ENCODE measurements at places on chromosomes 6 and 20.

DNA sequence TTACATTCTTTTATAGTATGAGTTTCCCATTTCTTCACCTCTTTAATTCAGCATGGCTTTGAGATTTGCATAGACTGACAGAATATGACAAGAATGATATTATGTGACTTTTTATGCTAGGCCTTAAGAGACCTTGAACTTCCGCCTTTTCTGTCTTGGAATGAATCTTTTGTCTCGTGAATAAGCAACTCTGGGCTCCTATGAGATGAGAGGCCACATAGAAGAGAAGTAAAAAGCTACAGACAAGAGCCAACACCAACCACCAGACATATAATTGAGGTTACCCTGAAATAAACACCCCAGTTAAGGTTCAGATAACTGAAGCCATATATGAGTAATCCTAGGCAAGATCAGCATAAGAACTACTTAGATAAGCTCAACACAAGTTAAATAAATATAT lies 600.8 kb downstream of the MEI4 start:
- no peak for DNase-seq

DNA sequence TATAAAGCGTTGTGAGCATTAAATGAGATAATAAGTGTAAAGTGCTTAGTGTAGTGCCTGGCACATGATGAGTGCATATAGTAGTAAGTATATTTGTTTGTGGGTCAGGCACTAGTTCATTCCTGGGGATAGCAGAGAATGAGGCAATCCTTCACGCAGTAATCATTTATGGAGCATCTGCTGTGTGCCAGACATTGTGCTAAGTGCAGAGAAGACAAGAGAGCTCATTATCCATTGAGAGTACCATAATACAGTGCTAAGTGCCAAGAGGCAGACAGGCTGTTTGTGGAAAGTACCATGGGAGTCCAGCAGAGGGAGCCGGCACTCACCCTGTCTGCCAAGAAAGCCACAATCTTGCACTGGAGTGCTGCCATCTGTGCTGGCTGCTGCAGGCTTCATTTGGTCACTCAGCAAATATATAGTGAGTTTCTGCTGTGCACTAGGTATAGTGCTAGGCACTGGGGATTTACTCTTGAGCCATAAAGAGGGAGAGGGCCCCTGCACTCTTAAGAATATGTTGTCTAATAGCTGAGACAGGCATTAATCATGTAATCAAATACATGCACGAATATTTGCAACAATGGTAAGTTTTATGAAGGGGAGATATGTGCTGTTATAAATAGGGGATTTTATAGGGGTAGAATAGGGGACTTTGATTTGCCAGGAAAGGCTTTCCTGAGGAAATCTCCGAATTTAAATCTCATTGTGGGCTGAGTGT lies 12.9 kb upstream of the MROH8 start:
- peak; percentile 85 for DNase-seq

GRCh38 chr6:129429956-129430355 lies 280.0 kb downstream of the ARHGAP18 start:
- DNase-seq: no peak

DNA sequence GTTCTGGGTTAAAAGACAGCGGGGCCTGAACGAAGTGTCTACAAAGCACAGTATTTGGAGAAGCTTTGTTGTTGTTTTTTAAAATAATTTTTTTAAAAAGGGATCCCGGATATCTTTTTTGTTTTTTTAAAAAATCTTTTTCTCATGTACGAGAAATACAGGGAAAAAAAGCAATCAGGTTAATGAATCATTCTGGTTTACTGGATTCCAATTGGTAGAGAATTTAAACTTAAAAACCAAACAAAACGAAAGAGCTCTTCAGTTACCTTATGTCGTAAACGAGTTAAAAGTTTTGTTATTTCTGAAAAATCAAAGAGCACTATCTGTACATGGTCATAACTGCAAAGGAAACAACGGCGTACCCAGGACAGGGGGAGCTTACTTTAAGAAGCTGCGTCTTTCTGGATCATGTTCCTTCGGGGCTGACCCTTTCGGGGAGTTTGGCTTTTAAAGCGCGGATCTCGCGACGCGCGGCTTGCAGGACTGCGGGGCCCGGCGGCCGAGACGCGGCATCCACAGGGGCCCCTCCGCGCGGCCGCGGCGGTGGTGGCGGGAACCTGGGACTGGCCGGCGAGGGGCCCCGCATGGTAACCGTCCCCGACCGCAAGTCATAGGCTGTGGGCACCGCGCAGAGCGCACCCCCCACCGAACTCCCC lies 927 bp downstream of the IL20RA start:
- DNase-seq: no peak

DNA sequence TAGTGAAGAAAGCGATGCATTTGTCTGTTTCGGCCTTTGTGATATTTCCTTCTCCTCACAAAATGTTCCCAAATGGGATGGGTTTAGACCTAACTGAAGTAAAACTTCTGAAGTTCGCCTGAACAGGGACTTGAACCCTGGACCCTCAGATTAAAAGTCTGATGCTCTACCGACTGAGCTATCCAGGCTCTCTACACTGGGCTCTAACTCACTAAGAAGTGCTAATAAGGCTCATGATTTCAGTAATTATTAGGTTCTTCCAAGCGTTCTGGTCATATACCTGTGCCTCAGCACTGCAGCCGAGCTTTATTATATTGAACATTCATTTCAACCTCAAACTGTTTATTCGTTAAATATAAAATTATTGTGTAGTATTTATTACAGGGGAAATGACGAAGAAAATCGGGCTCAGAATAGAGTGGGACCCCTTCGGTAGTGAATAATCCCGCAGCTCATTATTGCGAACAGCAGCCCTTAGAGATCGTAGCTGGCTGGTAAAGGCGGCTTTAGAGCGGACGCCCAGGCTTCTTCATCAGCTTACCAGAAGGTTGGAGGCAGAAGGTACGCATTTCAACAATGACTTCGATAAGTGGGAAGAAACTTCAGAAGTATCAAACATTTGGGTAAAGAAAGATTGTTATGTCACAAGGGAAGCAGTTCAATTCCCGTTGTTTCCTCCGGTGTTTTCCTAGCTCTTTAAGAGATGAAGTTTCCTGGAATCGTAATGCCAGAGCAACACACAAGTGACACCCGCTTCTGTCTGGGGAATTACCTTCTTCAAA lies 119.0 kb upstream of the ZNF184 start:
- no peak for DNase-seq

DNA sequence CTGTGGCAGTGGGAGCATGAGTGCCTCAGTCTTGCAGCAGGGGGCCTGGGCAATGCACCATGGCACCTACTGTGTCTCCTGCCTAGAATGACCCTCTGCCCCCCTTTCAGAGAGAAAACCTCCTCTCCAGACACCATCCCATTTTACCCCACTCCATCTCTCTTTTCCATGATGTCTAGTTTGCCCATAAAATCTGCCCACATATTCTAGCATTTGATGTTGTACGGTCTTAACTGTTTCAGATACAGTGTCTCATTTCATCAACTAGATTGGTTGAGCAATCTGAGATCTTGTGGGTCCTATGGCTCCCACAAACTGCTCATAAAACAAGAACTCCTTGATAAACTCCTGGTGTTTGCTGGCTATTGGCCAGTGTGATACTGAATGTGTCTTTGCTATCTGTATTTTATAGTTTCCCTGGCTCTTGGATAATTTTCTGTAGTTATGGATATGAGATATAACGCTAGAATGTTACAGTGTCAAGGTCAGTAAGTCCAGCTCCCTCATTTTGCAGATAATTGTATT lies 8.1 kb downstream of the PNPLA1 start:
- no peak for DNase-seq

DNA sequence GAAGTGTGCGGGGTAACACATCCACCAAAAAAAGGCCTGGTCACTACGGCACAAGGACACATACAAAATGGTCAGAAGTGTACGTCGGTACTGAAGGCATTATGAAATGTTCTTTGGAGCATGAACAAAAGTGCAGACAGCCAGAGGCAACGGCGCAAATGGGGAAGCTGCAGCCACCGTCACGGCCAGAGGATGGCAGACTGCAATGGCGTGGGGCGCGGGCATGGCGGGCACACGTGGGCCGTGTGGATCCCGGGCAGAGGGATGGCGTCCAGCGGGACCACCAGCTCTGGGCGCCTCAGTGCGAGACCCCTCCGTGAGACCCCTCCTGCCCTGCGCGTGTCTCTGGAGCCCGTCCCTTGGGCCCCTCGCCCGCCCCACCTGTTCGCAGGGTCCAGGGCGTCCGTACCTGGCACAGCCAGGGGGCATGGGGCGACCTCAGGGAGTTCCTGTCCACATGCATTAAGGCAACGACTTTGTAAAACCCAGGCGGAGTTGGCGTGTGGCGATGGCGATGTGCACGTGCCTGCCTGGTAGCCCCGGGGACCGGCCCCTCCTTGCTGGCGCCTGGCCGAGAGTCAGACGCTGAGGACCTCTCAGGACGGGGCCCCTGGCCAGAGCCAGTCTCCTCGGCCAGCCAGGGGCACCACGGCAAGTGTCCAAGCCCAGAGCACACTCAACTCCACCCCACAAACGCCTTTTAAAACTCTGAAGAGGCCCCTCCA lies 39.5 kb upstream of the CHRNA4 start:
- DNase-seq: no peak

- DNase-seq: no peak
Observed at GRCh38 chr20:20711413-20711812, 1.0 kb downstream of the RALGAPA2 start.

GRCh38 chr6:113588646-113589045 lies 268.5 kb upstream of the MARCKS start:
- no peak for DNase-seq

- DNase-seq: no peak
Observed at GRCh38 chr6:113674075-113674474, 183.1 kb upstream of the MARCKS start.

- peak; percentile 74 for DNase-seq
Observed at GRCh38 chr6:45423824-45424450, 46.2 kb upstream of the SUPT3H start.

DNA sequence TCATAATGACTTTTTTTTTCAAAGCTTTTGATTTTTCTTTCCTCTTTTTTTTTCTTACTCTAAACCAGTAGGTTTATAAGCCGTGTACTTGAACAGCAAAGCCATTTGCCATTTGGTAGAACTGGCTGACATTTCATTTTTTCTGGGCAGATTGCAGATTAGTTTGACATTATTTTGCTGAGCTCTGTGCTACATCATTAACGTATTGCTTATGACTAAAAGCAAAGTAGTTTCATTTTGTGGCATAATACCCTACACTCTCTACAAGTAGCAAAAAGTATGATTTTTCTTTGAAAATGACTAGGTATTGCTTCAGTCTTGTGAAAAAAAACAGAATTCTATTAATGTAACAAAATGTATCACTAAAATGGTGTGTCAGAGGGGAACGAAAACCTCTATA lies 141.3 kb downstream of the GRIK2 start:
- DNase-seq: no peak

DNA sequence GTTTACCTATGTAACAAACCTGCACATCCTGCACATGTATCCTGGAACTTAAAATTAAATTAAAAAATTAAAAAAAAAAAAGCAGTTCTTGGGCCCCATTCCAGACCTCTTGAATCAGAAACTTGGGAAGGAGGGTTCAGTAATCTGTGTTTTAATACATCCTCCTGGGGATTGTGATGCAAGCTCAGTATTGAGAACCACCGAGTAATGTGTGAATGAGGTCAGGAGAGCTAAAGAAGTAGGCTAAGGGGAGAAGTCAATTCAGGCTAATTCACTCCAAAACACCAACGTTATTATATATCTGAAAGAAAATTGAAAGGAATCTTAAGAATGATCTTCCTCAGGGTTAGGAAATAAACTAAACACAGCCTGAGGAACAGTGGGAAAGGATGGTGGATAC lies 120.4 kb downstream of the RNF144B start:
- no peak for DNase-seq

DNA sequence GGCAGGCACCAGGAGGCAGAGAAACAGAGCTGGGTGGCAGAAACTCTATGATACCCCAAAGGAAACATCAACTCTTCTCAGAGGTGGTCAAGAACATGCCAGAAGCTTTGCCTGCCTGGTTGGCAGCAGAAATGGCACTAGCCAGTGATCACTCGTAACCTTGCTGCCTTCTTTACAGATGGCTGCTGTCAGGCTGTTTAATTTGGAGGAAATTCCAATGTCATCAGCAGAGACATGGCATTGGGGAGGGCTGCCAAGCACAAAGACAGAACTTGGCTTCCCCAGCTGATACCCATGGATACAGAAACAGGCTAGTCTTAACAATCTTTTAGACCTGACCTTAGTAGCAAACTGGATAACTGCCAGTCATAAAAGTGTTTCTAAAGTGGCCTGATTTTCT lies 153.6 kb downstream of the GMPR start:
- DNase-seq: no peak

- peak; percentile 81 for DNase-seq
Observed at GRCh38 chr6:136550330-136551071, at the start of gene MAP7. Gene MAP7, minus strand, starts transcription at chr6:136550422. Its CDS starts 14 bp downstream, at chr6:136550408.

GRCh38 chr6:119174879-119175817 lies 96.7 kb upstream of the FAM184A start:
- DNase-seq: no peak

- no peak for DNase-seq
Observed at GRCh38 chr20:63248835-63249591, 5.2 kb downstream of the NKAIN4 start.

DNA sequence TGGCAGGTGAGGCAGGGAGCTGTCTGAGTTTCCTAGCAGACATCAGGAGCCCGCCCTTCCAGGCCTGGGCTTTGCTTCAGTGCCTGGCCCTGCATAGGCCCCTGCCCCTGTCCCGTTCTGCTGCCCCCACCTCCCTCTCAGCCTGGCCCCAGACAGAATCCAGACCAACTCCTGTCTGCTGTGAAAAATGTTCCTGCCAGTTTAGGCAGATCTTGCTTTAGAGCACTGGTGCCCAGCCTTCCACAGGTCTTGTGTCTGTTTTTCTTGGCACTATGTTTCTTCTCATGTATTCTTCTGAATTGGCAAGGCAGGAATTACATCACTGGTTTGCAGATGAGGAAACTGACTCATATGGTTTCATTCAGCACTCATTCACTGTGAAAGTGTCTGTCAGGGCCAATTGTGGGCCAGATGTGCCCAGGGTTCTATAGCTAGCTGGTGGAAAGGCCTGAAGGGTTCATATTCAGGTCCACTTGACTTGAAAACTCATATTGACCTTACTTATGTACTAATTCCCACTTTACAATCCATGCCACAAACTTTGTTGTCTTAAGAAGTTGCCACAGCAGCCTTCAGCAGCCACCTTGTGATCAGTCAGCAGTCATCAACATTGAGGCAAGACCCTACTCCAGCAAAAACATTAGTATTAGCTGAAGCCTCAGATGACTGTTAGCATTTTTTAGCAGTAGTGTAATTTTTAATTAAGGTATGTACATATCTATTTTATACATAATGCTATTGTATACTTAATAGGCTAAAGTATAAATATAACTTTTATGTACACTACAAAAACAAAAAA lies 40.5 kb downstream of the HLA-F start:
- peak; percentile 57 for DNase-seq

DNA sequence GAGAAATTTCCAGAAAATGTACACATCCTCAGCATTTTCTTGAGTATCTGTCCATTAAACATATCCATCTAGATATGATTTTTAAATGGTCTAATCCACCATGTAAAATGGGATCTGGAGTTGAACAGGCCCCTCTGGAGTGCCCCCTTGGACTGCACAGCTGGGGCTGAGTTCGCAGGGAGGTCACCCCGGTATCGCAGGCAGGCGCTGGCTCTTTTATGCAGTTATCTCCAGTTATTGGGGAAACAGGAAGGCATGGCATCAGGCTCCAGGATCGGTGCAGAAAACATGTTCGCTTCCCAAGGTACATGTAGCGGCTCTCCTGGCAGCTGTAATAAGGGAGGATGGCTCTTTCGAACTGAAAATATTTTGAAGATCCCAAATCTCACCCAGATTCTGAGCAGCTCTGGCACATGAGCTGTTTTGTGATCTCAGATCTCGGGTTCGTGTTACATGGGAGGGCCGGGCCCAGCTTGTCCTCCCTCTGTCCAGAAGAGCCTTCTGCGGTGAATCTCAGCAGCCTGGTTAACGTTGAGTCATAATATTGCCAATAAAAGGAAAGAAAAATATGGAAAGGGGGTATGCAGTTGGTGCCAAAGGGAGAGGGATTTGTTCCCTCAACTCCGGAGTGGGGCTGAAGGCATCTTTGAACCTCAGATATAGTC lies 167.7 kb downstream of the EYA2 start:
- no peak for DNase-seq

Measured in activated CD8-positive, alpha-beta memory T cell treated with anti-CD3 and anti-CD28 coated beads for 24 hours (primary cell).